ENCODE measurements at places on chromosomes 12 and 14. TPM values are rescaled to one million over a fixed set of nuclear protein-coding genes. Genes with fewer than 3 reads are reported as not detected.

CDK2 gene
- total RNA-seq = 68.2 TPM

SLC8A3 gene
- total RNA-seq = not detected

DPY19L2 gene
- total RNA-seq = 0.98 TPM

ACSS3 gene
- total RNA-seq = not detected

LMNTD1 gene
- not detected for total RNA-seq

FAM186B gene
- 1.1 TPM for total RNA-seq

MUCL1 gene
- total RNA-seq = not detected

LYSET gene
- total RNA-seq = 6.9 TPM

All from PC-3 (cell line).